ENCODE measurements at places on chromosomes 4 and X. TPM values are rescaled to one million over a fixed set of nuclear protein-coding genes. Genes with fewer than 3 reads are reported as not detected.

PHOX2B gene
- not detected for polyA plus RNA-seq

TSPAN7 gene
- polyA plus RNA-seq, result 122 TPM

SPATA4 gene
- 0.24 TPM for polyA plus RNA-seq

MMAA gene
- polyA plus RNA-seq, result 6.0 TPM

KCNIP4 gene
- 0.97 TPM for polyA plus RNA-seq

SH3D19 gene
- 27.9 TPM for polyA plus RNA-seq

DNA sequence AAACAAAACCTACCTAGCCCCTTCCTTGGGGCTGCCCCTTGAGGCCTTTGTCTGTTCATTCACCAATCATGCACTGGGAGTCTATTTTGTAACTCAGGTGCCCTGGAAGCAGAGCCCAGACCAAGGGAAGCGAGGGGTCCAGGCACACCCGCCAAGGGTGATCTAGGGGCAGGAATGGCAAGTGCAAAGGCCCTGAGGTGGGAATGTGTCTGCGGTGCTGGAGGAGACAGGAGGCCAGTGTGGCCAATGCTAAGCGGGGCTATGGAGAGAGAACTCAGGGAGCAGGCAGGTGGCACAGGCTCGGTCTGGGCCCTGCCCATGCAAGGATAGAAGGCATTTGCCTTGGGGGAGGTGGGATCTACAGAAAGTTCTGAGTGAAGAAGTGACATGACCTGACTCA, 3.5 kb upstream of the SH3BP2 start:
- no peak for DNase-seq

DNA sequence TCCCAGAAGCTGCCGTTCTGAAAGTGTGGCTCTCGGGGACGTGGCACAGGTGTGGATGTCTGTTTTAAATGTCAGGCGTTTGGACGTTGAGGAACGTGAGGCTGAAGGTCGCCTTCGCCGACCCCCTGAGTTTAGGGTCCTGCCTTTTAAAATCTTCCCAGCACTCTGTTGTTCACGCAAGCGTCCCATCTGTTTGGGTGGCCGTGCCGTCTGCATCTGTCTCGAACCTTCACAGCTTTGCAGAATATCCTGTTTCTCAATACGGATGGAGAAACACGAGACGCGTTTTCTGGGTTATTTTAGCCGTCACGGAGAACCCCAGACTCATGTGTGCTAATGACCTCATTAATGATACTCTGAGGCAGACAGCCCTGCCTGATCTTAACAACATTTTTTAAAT, 31.5 kb downstream of the SHOX start:
- DNase-seq, result no peak

DNA sequence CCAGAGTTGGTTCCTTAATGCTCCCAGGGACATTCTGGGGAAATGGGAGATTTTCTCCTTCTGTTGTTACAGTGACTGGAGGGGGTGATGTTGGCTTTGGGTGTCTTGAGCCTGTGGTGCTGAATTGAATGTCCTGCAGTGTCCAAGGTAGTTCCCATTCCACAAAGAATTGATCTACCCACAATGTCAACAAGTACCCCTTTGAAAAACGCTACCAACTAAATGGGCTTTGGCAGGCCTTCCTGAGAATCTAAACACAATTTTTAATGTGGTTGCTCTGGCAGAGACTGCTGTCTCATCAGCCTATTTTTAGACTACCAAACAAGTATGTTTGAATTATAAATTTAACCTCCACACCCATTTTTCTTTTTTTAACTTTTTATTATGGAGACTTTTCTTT, 69.4 kb downstream of the CCKAR start:
- DNase-seq, result no peak

- DNase-seq, result no peak
Measured at GRCh38 chr4:173917255-173917960, 366.1 kb downstream of the FBXO8 start.

- no peak for DNase-seq
Measured at GRCh38 chr4:74292111-74292870, 16.0 kb upstream of the EPGN start.

DNA sequence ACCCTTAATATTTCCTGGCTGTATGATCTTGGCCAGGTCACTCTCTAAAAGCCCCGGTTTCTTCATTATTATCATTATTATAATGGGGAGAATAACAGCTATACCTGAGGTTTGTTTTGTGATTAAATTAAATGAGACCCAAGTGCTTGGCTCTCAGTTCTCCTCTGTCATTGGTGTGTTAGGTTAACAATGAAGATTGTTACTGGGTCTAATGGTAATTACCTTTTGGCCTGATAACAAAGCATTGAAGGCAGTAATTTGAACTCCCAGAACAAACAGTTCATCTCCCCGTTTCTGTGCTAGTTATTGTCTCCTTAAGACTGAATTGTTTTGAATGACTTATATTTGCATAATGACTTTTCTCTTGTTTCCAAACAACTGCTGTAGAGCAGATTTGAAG, 6.8 kb upstream of the ANAPC4 start:
- no peak for DNase-seq

DNA sequence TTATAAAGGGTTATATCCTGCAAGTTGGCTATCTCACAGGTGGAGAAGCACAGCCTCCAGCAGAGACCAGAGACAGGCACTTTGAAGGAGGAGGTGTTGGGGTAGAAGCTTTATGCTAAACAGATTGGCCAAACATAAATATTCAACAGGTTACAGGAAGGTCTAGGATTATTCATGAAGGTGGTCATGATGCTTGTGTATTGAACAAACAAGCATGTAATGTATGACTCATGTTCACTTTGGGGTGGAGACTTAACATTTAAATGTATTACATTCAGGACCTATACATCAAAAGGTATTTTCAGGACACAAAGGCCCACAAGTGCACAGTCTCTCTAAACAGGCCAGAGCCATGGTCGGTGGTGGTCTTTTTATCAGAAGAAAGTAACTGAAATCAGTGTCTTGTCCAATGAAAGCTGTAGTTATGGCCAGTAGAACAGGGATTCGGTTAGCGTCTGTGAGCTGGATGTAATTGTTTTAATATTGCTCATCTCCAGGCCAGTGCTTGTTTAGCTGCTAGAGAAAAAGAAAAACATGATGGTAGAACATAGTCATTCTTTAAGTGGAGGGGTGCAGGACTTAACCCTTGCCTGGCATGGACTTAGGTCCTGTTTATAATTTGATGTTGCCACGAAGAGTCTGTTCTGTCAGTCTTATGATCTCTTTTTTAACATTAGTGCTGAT, 555.2 kb upstream of the PCDH10 start:
- no peak for DNase-seq

GRCh38 chrX:25941087-25941486, 197.1 kb upstream of the MAGEB18 start:
- no peak for DNase-seq

DNA sequence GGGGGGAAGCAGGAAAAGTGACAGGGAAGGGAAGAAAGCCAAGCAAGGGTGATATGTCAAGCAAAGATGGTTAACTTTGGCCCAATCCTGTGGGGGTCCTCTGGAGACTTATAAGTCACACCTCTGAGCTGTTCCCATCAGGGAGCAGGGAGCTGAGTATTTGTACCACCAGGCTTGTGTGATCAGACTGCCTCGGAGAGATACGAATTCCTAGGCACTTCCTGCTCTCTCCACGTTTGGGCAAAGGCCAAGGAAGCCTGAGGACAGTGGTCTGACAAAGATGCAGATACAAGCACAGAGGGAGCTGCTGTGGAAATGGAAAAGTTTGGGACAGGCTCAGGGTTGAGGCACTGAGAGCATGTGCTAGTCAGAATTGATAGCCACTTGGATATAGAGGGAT, 10.4 kb upstream of the PPP3CA start:
- no peak for DNase-seq

DNA sequence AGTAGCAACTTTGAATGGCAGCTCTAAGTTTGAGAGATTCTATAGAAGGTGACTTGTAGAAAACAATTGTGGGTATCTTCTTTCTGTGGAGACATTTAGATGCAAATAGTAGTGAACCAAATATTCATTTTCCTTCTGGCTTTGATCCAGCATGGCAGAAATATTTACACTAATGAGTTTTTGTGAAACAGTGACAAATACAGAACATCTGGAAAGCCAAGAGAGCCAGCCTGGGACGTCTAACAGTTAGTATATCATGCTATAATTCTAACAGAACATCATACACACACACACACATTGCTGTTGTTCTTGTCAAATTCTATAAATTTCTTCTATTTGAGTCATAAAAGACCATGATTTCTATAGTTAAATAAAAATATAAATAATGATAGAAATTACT, 1777.9 kb downstream of the ARAP2 start:
- DNase-seq, result no peak

DNA sequence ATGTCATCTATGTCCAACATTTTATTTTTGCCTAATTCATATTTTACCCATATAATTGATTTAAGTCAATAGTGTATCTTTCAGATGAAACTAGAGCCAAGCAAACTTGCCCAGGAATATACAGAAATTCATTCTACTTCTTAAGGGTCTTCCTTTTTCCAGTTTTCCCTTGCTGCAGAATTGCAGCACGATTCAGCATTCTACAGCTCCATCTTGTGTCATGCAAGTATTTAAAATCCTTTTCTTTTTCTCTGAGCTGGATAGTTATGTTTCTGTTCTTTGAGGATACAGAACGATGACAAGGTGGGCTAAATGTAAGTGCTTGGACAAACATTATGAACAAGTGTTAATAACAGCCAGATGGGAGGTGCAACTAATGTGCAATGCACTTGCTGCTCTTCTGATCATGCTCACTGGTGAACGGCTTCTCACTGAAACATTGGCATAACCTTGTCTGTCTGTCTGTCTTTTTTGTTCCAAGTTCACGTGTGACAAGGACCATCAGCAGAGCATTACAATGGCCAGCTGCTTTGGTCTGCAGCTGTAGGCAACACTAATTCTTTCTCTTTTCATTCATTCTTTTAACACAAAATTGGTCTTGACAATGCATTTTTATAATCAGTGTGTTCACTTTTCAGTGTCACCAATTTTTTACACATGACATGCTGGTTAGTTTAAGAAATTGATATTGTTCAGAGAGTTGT, 1821.7 kb downstream of the ARAP2 start:
- DNase-seq, result no peak

- no peak for DNase-seq
Measured at GRCh38 chr4:174494726-174495125, 27.6 kb downstream of the HPGD start.

GRCh38 chr4:153643406-153644383, 40.4 kb upstream of the TLR2 start:
- no peak for DNase-seq

GRCh38 chr4:101643186-101643837, 147.2 kb upstream of the BANK1 start:
- no peak for DNase-seq

DNA sequence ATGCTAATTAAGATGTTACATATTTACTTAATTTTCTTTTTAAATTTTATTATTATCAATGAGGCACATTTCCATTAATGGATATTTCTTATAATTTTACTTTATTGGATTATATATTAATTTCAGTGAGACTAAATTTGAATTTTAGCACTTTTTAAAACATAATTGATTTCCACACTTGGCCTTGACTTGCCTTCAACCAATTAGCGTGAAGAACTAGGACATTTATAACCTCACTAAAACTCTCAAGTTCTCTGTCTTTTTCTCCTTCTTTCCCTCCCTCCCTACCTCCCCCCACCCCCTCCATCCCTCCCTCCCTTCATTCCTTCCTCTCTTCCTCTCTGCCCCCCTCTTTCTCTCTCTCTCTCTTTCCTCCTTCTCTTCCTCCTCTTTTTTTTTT, 1618.1 kb downstream of the C4orf33 start:
- no peak for DNase-seq
